ENCODE measurements at places on chromosomes 2 and 18.
A peak's percentile ranks its signal among the peaks of the same experiment; 100 is the strongest.

DNA sequence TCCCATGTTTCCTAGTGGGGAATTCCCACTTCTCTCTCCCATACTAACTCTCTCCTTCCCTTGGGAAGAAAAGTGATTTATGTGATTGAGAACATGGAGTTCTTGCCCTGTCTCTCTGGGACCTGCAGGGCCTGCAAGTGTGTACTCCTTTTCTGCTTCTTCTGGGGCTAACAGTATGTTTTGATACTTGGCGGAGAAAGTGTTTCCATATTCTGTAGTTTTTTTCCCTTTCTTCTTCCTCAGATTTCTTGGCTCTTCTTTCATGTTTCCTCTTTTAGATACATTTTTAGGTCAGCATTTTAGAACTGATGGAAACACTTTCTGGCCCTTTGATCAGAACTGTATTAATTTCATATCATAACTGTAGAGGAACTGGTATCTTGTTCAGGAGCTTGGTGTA, 352.2 kb downstream of the DLGAP1 start:
- no peak for DNase-seq

DNA sequence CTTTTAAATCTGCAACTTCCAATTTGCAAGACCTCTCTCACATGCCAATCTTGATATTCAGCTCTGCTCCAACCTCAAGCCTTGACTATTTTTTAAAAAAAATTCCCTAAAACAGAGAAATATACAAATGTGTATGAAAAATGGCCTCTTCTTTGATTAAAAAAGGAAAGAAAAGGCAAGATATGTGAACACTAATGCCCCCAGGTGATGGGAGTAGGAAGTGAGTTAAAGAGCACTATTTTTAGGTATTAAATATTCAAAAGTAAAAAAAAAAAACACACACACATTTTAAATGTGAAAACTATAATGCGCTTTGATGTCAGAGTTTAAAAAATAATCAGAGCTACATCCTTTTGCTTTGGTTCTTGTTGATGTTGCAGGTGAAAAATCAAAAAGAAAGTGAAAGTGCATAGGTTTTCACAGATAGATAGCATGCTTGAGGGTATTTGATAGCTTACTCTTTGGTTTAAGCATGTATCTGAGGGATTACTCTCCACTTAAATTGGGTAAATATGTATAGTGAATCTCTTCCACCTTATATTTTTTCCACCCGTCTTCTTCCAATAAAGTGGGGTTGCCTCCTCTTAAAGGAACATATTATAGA, 406.0 kb upstream of the POU3F3 start:
- DNase-seq, result peak; percentile 31

GRCh38 chr2:119723784-119724467, 35.8 kb upstream of the PTPN4 start:
- DNase-seq, result no peak

DNA sequence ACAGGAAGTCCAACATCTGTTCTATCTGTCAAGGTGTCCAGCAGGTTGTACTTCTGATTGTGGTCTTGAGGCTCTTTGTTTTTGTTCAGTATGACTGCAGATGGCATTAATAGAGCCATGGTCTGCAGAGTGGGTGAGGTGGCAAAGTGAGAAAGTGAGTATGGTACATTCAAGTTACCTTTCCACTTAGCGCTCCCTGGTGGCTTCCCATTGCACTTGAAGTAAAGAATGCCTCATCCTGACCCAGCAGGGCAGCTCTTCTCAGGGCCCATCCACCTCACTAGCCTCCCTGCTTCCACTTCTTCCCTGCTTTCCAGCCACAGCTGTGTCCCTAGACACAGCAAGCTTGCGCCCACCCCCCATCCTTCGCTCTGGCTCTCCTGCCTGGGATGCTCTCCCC, 148.0 kb upstream of the ALPP start:
- peak; percentile 27 for DNase-seq

DNA sequence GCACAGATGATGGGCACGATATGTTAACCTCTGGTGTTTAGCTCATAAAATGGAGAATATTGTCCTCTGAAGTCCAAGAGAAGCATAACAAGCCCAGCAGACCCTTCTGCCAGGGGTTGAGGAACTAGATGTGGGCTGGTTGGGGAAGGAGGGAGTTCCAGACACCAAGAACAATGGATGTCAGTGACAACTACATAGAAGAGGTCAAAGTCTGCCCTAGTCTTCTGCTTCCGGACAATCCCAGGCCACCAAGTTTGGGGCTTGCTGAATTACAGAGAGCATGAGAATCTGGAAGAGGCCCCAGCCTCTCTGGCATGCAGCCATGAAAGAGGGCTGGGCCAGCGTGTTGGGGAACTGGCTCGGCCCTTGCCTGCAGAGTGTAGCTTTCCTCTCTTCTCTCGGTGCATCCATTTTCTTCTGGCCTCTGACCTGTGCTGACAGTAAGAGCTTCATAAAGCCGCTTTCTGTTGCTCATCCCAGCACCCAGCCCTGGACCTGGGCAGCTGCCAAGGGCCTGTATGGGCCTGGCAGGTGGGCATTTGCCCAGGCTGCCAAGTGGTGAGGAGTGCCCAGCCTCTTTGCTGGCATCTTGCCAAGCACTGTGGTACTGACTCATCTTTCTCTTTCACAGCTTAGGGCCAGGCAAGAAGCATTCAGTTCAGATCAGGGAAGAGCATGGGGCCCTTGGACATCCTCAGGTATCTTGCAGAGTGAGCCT, 14.6 kb upstream of the LAPTM4A start:
- no peak for DNase-seq

GRCh38 chr2:222424729-222425671, 657 bp downstream of the SGPP2 start:
- no peak for DNase-seq

DNA sequence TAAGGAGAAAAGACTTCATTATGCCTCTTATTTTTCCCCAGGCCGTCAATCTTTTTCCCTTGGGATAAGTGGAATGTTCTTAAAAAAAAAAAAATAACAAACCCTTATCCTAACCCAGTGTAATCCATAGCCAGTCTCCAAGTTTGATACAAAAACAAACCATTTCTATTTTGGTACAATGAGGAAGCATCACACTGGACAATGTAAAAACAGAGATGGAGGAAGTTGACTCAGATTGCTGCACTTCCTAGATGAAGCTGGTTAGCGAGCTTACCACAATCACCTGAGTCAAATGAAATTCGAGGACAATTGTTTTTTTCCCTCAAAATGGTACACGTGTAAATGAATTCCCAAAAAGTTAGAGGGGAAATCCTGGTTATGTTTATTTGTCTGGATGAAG, 259.7 kb downstream of the TCF4 start:
- peak; percentile 32 for DNase-seq

DNA sequence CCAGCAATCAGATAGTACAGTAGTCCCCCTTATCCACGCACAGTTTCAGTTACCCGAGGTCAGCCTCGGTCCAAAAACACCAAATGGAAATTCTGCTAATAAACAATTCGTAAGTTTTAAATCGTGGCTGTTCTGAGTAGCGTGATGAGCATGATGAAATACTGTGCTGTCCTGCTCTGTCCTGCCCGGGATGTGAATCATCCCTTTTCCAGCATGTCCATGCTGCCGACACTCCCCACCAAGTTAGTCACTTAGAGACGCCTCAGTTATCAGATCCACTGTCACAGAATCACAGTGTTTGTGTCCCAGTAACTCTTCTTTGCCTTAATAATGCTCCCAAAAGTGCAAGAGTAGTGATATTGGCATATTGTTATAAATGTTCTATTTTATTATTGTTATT, 62.1 kb downstream of the MEX3C start:
- no peak for DNase-seq

- DNase-seq, result no peak
Measured at GRCh38 chr2:108165729-108166128, 74.0 kb upstream of the SULT1C3 start.

GRCh38 chr18:13463526-13464210, 245.1 kb downstream of the LDLRAD4 start:
- no peak for DNase-seq
